Fibroblast of skin of back (primary cell): ENCODE measurements at places on chromosomes 3 and 15.
A peak's percentile ranks its signal among the peaks of the same experiment; 100 is the strongest.

DNA sequence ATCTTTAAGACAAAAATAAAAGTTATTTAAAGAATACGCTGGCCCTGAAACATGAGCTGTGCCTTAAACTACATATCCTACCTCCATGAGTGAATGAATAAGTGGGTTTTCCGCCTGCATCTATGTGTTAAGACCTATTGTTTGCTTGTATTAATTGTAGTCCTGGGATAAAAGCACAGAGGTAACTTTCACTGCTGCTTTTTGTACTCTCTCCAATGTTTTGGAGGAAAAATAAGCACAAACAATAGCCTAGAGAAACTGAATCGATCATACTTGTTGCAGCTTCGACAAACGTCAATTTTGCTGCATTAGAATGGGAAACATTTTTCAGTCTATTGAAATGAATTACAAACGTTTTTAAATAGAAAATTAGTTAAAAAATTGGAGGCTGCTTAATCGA, 1.3 kb upstream of the CTNNB1 start:
- DNase-seq: no peak

- no peak for DNase-seq
These were observed 2.4 kb downstream of the CPLX3 start for GRCh38 chr15:74828835-74829234.

GRCh38 chr3:124700880-124701684, 29.2 kb upstream of the UMPS start:
- DNase-seq: peak; percentile 71

GRCh38 chr15:101679806-101680205, 27.6 kb upstream of the TM2D3 start:
- DNase-seq: no peak

- DNase-seq: peak; percentile 42
These were observed 142.4 kb downstream of the ANXA2 start for GRCh38 chr15:60255390-60255789.

DNA sequence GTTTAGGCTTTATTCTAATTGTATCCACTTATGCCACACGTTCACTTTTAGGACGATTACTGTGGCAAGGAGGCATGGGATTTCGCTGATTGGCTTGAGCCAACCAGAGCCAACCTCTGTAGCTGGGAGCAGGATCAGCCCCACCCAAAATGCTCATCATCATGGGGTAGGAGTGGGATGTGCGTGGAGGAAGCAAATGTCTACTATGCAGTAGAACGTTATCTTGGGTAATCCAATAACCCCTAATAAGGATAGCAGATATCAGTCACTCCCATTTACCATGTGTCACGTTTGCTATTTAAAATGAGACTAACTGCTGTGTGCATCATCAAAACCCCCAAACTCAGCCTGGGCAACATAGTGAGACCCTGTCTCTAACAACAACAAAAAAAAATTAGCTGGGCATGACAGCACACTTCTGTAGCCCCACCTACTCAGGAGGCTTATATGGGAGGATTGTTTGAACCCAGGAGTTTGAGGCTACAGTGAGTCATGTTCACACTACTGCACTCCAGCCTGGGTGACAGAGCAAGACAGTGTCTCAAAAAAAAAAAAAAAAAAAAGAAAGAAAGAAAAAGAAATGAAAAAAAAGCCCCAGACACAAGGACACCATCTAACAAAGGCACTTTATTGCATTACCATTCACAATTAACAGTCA, 17.8 kb upstream of the ITGB5 start:
- DNase-seq: no peak

- peak; percentile 16 for DNase-seq
These were observed 440.5 kb downstream of the NTRK3 start for GRCh38 chr15:87816016-87816415.
